Germinal center (tissue), 1 donor: ENCODE measurements at places on chromosomes 5 and 9.

DNA sequence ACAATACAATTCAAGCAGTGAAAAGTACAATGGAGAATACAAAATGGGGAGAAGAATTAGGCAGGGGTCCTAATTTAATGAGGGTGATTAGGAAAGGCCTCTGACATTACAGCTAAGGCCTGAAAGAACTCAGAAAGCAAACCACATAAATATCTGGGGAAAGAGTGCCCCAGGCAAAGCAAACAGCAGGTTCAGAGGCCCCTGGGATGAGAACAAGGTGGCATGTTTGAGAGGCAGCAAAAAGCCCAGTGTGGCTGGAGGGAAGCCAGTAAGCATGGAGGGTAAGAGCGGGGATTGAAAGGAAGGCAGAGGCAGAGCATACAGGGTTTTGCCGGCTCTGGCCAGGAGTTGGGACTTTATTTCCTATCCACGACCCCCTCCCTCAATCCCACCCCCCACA is 33.4 kb upstream of the VDAC1 start:
- no peak for DNase-seq

- no peak for DNase-seq
These were observed 175.8 kb upstream of the IER5L start for GRCh38 chr9:129353697-129354336.

DNA sequence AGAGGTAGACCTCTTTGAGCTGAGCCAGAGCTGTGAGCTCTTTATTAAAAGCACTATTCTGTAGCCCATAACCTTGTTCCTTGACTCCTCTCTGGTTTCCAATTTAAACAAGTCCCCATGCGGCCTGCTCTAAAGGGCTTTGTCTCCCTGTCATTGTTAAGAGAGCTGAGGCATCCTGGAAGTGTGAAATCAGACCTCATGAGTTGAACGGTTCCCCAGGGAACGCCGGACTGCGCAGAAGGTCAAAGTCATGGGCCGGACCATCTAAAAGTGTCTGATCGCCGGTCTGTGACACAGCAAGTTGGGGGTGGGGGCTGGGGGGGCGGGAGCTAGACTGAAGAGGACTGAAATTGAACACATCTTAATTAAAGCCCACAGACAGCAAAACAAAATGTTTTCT is 265.8 kb downstream of the SLF1 start:
- no peak for DNase-seq

DNA sequence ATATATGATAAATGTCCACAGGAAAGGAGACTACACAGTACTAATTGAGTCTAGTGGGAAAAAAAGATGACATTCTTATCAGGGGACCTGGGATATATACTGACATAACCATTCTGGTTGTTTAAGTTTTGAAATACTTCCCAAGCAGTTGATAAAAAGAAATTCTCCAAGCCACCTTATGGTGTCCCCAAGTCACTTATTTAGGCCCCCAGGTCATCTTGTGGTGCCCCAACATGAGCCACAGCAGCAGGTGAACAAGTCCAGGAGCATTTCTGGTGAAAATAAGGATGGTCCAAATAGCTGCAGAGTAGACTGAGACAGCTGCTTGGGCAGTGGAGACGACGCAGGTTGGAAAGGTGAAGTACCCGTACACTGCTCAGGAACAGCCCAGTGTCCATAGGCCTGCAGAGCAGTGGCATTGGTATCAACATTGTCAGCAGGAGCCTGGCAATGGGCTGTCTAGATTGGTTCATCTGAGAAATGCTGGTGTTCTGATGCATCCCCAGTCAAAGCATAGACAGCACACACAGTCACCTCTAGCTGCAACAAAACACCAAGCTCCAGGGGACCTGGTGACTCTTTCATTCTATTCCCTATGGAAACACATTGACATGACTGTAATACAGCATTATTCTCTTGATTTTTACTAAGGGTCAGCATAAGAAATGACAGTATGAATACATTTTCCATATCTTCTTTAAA is 430.6 kb downstream of the NR2F1-AS1 start:
- DNase-seq: no peak

DNA sequence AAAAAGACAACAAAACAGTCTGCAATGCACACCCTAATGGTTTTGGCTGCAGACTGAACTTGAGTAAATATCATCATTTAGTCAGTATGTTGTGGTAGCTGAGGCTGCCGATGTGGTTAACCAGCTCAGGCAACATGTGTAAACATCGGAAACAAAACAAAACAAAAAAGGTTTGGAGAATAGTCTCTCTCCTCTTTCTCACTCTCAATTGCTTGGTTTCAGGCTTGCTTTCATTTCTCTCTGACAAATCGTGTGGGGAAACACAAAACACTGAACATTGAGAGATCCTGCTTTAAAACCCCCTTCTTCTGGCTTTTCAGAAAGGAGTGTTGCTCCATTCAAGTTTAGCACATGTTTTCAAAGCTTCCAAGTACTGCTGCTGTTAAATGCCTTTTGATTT is 453.3 kb downstream of the BNC2 start:
- DNase-seq: no peak

GRCh38 chr5:72618708-72619107 is 111.5 kb upstream of the ZNF366 start:
- DNase-seq: no peak

GRCh38 chr9:33619666-33620404 is 95.8 kb downstream of the ANKRD18B start:
- no peak for DNase-seq

DNA sequence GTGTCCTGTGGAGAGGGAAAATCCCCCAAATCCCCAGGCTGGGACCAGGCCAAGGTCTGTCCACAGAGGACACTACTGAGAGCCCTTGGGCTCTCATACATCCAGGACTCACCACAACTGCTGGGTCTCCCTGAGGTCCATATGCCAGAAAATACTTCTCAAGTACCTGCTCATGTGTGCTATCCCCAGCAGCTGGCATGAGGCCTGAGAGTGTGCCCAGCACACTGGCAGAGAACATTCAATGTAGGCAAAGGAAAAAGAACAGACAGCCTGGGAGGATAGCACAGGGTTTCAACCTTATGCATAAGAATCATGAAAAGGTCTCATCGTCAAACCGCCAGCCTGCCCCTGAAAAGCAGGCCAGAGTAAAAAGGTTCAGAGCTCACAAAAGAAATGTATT is 154.1 kb upstream of the TAS2R1 start:
- DNase-seq: no peak

GRCh38 chr5:170818232-170818631 is 34.7 kb downstream of the GABRP start:
- no peak for DNase-seq

DNA sequence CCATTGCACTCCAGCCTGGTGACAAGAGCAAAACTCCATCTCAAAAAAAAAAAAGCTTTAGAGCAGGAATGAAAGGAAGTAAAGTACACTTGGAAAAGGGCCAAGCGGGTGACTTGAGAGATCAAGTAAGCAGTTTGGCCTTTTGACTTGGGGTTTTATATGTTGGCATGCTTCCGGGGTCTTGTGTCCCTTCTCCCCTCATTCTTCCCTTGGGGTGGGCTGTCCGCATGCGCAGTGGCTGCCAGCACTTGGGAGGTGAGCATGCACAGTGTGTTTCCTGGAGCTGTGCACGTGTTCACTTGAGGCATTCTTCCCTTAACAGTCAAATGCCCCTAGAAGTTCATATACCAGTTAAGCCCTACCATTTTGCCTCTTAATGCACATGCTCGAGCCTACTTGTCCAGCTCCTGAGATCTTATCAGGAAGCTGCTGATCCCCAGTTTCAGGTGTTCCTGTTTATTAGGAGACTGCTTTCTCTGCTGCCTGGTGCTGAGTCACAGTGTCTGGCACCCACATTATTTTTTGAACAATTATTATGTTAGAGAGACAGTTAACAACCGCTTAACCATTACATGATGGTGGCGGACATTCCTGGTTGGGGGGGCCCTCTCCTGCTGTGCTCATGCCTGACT is 32.6 kb upstream of the PRRC2B start:
- DNase-seq: no peak

DNA sequence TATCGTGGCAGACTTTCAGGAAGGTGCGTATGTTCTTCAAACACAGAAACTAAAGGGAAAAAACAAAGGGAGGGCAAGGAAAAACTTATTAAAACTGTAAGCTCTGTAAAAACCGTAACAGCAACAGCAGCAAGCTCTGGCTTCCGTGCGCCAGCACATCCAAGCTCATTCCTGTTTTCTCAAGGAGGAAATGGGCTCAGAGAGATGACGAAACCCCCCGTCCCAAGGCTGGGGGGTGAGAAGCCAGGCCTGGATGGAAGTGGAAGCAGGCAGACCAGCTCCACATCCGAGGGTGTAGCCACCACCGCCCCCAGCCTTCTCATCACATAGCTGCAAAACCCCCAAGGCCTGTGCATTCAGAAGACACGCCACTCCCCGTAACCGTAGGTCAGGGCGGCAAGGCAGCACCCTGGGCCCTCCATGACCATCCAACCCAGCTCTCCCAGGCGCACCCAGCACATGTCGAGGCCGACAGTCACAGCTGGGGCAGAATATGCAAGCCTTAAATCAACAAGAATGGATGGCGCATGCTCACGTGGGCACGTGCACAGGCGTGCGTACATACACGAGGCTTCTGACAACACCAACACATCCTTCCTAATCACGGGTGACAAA is 52.8 kb downstream of the VAV2 start:
- DNase-seq: no peak
